ENCODE measurements at places on chromosomes 1 and 21. TPM values are rescaled to one million over a fixed set of nuclear protein-coding genes. Genes with fewer than 3 reads are reported as not detected.

Gene DIO1
- not detected for total RNA-seq

Gene NTRK1
- not detected for total RNA-seq

Gene CHIT1
- 0.18 TPM for total RNA-seq

Gene WNT4
- total RNA-seq = 1.2 TPM

Gene WNT9A
- total RNA-seq = 0.79 TPM

DNA sequence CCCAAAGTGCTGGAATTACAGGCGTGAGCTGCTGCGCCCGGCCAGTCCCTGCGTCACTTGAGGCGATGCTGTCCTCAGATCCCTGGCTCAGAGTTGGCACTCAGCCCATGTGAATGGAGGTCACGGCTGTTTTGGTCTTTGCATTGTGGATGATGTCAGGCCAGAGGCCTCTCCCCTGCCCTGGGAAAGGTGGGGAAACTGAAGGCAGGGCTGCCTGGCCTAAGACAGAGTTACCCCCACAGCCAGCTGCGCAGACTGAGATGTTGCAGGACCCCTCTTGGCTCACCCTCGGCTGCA is 821 bp downstream of the MASP2 start:
- DNase-seq = peak; percentile 89

GRCh38 chr1:22710701-22711049 is at the start of gene EPHB2:
EPHB2 (plus strand) TSS chr1:22710839; CDS start chr1:22710983, 144 bp downstream.
- peak; percentile 60 for DNase-seq

- no peak for DNase-seq
These were observed 583.0 kb upstream of the PKN2 start for GRCh38 chr1:88101041-88101440.

GRCh38 chr1:82919837-82920236 is 1079.1 kb downstream of the TTLL7 start:
- DNase-seq = no peak

DNA sequence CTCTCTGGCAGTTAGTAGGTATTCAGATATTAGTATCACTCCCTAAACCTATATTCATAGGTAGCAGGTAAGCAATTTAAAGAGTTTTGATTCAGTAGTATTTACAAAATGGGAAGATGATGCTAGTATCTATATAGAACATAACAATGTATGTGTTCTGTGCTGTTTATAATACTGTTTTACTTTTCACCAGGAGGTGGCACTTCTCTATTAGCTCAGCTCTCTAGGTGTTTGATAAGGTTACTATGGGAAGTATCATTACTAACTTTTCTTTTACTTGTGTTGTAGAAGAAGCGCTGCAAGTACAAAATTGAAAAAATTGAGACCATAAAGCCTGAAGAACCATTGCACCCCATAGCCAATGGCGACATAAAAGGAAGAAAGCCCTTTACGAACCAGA is 49.4 kb upstream of the FASLG start:
- DNase-seq = no peak

GRCh38 chr1:76824106-76824505 is 43.2 kb upstream of the ST6GALNAC5 start:
- no peak for DNase-seq

DNA sequence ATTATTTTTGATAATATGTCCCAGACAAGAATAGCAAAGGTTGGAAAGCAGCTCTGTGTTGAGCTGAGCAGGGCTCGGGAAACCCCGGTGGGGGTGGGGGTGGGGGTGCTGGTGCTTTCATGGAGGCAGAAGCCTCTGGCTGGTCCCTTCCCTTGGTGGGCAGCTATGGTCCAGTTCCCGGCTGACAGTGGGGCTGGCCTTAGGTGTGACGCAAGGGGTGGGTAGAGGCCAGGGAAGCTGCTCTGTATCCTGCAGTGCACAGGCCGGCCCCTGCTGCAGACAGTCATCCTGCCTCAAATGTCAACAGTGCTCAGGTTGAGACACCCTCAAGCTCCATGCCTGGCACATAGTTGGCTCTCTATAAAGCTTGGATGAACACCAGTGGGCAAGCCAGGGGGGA is 8.9 kb downstream of the ACTL8 start:
- DNase-seq = no peak

All from SJCRH30 (cell line).